ENCODE measurements at places on chromosomes 7 and 10.

GRCh38 chr10:85319826-85320225 is 991.4 kb downstream of the CCSER2 start:
- DNase-seq, result no peak

DNA sequence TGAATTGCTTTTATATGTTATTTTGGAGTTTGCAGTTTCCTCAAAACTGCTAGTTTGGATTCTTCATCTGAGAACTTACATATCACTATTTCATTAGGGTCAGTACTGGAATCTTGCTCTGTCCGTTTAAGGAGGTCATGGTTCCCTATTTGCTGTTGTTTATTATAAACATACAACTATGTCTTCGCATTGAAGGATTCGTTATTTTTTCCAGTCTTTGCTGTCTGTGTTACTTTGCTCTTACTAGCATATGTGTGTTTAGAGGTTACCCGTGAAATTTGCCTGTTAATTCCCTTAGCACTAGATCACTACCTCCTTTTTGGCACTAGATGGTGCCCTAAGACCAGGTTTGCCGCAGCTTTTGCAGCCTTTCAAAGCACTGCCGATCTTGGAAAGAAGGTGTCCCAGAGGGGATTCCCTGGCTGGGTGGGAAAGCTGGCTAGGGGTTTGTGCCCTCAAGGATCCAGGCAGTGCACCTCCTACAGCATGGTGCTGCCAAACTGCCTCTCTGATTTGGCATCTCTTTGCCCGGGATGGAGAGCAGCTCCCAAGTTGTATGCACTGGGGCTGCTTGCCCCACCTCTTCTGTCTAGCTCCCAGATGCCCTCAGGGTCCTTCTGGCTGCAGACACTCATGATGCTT is 103.1 kb upstream of the APBB1IP start:
- DNase-seq, result no peak

- DNase-seq, result no peak
Measured at GRCh38 chr7:130932667-130933432, 198.8 kb upstream of the KLF14 start.

GRCh38 chr7:3650844-3651243 is 349.8 kb downstream of the SDK1 start:
- no peak for DNase-seq

DNA sequence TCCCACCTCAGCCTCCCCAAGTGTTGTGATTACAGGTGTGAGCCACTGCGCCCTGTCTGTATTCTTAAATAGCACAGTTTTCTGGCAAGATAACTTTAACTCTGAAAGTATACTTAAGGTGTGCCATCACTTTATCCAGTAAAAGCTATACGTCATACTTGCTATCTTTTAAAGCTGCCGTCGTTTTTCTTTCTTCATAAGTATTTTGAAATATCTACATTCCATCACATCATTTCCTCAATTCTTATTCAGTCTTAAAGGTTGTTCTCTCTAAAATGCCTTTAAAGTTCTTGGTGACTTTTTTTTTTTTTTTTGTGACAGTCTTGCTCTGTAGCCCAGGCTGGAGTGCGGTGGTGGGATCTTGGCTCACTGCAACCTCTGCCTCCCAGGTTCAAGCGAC is 34.7 kb downstream of the PTPN12 start:
- no peak for DNase-seq

DNA sequence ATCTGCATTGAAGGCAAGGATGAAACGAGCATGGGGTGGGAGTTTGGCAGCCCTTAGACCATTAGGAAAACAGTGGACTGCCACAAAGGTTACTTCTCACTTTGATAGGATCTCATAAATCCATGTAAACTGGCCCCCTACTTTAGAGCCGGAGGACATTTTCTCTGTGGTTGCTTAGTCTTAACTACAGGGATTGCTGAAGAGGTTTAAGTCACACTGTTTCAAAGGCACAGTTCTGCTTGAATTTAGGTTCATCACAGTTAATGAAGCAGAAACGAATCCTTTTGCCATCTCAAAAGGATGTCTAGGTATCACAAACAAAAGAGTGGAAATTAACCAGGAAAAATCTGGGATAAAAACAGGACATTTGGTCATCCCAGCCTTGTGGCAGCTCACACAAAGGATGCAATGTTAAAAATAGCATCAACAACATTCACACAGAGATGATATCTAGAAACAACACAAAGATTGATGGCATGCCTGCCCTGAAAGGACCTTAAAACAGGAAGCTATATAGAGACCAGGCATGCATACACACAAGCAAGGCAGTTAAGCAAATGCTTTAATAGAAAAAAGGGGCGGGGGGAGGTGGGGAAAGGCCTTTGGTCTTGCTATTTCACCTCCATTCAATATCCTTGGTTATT is 74.0 kb downstream of the DOCK4 start:
- no peak for DNase-seq

- no peak for DNase-seq
Measured at GRCh38 chr10:126564326-126564888, 106.1 kb downstream of the C10orf90 start.

- DNase-seq, result no peak
Measured at GRCh38 chr10:49768329-49768728, 6.2 kb upstream of the OGDHL start.

- no peak for DNase-seq
Measured at GRCh38 chr7:98038321-98038720, 48.3 kb upstream of the OCM2 start.

- no peak for DNase-seq
Measured at GRCh38 chr7:122018032-122018431, 126.0 kb downstream of the AASS start.

DNA sequence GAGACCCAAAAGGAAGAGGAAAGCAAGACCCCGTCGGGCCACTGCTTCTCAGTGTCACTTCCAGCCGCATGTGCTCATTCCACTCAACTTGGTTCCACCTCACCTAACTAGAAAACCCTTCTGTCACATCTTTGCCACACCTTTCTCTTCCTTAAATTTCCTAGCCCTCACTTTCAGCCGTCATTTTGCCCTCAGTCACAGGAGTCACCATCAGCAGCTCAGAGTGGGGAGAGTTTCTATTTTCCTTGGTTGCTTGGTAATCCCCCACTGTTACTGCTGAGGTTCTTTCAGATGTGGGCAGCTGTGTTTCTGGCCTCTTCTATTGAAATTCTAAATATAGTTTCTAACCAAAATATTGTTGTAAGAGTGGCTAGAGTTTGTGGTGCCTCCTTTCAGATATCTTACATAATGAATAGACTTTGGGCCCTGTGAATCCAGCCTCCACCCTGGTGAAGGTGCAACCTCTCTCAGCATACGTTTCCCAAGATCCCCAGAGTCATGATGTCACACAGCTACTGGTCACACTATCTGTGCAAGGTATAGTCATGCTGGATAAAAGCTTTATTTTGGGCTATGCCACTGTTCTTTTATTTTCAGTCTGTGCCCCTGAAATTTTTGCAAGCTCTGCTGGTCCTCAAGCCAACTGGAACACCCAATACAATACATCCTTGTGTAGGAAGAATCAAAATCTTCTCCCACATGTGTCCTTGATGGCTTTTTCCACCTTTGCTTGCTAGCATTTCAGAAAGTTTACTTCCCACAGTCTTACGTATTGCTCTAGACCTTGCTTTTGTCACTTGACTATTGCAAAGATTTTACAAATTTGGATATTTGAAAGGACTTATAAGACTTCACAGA is 9.2 kb downstream of the AGBL3 start:
- no peak for DNase-seq

DNA sequence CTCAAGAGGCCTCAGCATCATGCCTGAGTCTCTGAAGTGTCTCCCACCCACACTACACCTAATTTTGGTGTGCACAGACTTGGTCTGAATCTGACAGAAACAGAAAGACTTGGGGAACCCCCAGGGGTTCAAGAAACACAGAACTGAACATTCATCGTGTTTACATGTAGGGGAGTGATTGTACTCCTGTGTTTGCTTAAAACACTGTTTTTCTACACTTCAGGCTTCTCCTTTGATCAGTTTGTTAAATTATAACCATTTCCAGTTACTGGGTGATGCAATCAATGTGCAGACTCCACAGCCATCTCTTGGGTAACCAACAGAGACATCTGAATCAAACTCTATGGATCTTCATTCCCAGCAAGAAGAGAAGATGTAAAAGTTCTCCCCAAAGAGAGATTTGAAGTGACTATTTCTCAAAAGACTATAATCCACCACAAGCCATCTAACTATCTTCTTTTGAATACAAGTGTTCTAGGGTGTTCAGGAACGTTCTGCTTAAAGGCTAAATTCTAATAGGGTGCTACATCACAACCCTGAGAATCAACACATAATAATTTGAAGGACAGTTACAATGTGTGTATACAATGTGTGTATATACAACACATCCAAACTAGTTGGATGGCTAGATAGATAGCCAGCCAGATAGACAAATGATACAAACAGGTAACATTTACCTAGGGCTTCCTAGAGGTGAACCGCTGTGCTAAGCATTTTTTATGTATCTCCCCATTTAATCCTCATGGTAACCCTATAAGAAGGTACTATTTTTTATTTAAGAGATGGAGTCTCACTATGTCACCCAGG is 34.2 kb downstream of the DNAJC12 start:
- DNase-seq, result no peak

DNA sequence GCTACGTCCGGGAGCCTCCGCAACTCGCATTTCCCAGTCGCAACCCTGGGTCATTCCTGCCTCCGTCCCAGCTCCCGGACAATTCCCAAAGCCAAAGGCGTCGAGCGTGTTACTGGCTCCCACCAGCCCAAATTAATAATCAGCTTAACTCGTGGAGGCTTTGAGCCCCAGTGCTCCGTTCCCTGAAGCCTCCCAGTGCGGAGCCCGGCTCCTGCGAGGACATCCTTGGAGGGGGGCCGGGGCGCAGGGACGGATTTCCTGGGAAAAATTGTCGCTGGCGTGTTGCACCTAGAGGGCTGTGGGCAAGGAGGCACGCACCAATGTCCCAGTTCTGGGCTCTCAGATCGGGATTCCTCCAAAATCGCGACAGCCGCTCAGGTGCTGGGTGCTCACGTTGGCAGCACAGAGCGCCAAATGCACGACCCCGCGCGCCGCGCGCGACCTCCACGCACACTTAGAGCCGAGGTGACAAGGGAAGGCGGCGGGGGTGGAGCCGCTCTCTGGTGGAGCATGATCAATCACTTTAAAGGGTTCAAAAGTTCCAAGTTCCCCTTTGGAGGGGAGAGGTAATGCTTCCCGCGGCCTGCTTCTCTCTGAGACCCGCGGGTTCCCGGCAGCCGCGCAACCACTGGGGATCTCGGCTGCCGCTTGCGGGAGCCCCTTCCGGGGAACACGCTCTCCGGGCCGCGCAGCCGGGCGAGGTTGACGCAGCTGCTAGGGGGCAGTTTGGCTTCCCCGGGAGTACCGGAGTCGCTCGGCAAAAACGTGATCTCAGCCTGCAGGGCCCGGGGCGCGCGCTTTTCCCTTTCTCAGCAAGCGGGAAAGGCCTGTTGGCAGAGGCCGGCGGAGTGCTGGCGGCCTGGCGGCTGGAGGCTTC is 25.5 kb downstream of the SKIDA1 start:
- no peak for DNase-seq

DNA sequence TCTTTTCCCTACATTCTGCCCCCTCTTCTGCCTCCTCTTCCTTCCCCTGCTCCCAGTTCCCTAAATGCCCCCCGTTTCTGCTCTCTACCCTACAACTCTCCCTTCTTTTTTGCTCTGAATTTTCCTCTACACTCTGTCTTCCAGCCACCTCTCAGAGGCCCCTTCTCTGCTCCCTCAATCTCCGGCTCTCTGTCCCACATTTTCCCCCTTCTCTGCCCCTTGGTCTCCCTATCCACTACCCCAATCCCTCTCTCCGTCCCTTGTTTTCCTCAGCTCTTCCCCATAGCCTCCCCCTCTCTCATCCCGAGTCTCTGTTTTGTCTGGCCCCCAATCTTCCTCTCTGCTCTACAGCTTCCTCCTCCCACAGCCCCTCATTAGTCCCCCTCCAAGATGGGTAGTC is 3.3 kb downstream of the ALOX5 start:
- DNase-seq, result no peak

- no peak for DNase-seq
Measured at GRCh38 chr10:5252177-5253037, 55.8 kb downstream of the AKR1C4 start.

- no peak for DNase-seq
Measured at GRCh38 chr7:1240517-1241257, 8.0 kb downstream of the UNCX start.

- no peak for DNase-seq
Measured at GRCh38 chr7:4030346-4030950, 651.6 kb upstream of the FOXK1 start.

- DNase-seq, result no peak
Measured at GRCh38 chr7:124031919-124032318, 948 bp downstream of the TMEM229A start.

- DNase-seq, result no peak
Measured at GRCh38 chr10:132404169-132404880, 7.3 kb downstream of the PWWP2B start.

- no peak for DNase-seq
Measured at GRCh38 chr7:72183835-72184234, 228.3 kb downstream of the CALN1 start.

DNA sequence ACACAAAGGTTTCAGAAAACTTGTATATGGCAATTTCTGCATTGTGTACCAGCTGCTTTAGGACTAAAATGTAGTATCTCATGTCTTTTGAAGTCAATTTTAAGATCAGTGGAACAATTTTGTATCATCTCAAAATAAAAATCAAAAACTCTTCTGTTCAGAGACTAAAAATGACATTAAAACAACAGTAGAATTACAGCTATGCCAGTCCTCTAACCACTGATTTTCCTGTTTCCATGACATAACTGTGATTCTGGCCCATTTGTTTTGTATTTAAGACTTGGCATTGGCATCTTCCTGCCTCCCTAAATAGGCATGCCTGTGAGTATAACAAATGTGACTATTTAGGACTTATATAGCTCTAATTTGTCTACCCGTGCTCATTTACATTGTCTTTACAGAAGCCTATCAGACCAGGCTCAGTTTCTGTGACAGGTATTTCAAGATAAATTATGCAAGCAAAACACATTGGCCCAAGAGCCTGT is 29.1 kb upstream of the VPS41 start:
- DNase-seq, result no peak

GRCh38 chr10:98460837-98461499 is 14.2 kb upstream of the HPS1 start:
- DNase-seq, result no peak

DNA sequence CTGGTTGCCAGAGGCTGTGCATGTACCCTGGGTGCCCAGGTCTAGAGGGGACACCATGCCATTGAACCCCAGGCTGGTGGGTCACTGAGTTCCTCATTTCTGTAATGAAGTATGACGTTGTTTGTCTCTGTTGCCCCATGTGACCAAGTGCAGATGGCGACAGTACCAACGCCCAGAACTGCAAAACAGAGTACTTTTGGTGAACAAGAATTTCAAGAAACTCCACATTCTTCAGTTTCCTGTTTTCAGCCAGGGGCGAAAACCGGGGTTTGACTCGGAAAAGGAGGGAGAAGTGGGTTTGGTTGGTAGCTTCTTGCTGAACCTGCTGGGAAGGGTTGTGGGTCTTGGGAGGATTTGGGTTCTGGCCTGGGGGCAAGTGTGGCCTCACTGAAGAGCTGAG is 18.2 kb downstream of the CYP17A1 start:
- DNase-seq, result no peak

DNA sequence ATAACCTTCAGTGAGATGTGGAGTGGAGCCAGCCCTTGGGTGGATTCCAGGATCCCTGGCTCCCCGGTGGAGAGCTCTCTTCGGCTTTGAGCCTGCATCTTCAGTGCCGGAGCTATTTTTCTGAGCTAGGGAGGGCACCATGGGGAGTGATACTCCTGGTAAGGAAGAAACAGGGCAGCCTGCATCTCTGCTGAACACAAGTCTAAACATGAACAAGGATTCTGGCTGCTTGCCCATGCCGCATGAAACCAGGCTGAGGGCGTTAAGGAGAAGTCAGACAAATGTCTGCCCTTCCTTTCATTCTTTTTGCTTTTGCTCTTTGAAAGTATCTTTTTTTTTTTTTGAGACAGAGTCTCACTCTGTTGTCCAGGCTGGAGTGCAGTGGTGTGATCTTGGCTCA is 60.4 kb downstream of the EVX1 start:
- no peak for DNase-seq

All from NCI-H2081 treated with DMSO at 0.1 percent for 48 hours (cell line).